Fibroblast of the conjunctiva (primary cell): ENCODE measurements at places on chromosomes 13 and 19.

DNA sequence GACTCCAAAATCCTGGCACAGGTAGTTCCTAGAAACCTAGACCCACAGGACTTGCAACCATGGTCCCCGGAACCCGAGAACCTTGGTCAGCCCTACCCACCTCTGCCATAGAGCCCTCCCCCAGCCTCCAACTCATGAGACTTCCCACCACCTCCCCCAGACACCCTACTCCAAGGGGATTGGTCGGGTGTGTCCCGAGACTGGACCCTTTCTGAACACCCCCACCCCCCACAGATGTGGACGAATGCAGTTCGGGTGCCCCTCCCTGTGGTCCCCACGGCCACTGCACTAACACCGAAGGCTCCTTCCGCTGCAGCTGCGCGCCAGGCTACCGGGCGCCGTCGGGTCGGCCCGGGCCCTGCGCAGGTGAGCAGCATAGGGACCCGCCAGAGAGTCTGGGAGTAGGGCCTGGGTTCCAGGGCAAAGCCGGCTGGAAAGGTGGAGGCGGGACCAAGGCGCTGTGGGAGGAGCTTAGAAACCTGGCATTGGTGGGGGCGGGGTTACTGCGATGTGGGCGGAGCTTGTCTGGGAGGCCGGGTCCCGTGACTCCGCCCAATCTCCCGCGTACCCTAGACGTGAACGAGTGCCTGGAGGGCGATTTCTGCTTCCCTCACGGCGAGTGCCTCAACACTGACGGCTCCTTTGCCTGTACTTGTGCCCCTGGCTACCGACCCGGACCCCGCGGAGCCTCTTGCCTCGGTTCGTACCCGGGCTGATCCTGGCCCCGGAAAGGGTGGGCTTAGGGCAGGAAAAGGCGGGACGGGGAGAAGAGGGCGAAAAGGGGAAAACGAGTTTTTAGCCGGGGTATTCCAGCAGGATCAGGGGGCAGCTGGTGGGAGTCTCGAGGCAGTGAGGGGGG lies 11.9 kb downstream of the LTBP4 start:
- no peak for DNase-seq

GRCh38 chr13:114311908-114312307 lies 2.4 kb upstream of the CHAMP1 start:
- no peak for DNase-seq

DNA sequence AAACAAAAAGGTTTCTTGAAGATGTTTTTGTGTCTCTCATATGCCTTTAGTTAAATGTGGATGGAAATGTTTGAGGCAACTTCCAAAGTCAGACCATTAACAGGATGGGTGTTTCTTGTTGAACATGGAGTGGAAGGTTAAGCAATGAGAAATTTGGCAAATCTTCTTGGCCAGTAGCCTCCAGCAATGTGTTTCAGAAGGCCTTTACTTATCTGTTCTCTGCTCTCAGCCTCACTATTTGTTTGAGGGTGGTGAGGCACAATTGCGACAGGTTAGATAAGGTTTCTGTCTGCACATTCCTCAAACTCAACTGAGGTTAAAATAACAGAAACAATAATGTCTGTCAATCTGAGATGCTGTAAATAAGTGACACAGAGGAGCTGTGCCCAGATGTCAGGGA lies 1019.0 kb downstream of the DIAPH3 start:
- DNase-seq = no peak

DNA sequence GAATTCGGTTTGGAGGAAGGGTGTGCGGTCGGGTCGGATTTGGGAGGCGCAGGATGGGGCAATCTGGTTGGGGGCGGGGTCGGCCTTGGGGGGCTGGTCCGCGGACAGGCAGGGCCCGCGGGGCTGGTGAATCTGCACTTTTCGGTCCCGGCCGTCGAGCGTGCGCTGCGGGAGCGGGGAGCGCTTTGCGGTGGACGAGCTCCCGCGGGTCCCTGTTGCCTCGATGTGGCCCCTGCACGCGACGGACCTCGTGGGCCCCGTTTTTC lies 11.9 kb downstream of the PEAK3 start:
- no peak for DNase-seq
